ENCODE measurements at places on chromosomes 6 and 20.
A peak's percentile ranks its signal among the peaks of the same experiment; 100 is the strongest.

DNA sequence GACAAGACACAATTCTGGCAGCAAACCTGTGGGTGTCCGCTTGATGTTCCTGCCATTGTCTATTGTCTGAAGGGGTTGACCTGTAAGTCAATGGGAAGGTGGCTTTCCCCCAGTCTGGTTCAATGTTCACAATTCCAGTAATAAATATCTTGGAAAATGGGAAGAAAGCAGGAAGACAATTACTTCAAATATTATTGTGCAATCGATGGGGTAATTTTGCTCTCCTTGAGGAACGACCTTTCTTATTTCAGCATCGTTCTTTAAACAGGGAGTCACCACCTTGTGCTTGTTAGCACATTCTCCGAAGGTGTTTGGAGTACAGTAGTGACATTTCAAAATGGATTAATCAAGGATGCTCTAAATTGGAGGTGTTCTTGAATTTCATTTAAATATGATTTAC, 136.9 kb downstream of the BTBD3 start:
- no peak for DNase-seq

- no peak for DNase-seq
These were observed 443.0 kb downstream of the PKHD1 start for GRCh38 chr6:51644426-51644825.

- no peak for DNase-seq
These were observed 1.9 kb downstream of the ID1 start for GRCh38 chr20:31606804-31607639.

DNA sequence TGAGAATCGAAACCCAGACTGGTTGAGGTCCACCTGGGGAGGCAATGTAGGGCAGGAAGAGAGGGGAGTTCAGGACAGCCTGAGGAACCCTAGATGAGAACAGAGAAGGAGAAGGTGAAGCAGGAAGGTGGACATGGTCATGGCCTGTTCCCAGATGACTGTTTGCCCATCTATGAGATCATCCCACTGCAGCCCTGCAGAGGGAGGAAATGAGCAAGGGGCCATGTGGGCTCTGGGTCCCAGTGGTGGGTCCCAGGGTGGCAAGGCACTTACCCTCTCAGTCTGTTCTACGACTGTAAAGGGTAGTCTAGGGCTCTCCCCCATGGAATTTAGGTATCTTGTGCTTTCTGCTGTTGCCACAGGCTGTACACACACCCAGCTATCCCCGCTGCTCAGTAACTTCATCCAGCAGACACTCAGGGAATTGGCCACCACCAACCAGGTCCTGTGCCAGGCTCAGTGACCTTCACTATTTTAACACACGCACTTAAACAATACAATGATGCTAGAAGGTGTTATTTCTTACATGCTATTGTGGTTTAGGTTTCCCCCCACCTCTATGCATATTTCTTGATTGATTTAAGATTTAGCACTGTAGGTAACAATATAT, 89.8 kb downstream of the TOX2 start:
- no peak for DNase-seq

GRCh38 chr6:4661391-4661790, 114.8 kb upstream of the CDYL start:
- no peak for DNase-seq

DNA sequence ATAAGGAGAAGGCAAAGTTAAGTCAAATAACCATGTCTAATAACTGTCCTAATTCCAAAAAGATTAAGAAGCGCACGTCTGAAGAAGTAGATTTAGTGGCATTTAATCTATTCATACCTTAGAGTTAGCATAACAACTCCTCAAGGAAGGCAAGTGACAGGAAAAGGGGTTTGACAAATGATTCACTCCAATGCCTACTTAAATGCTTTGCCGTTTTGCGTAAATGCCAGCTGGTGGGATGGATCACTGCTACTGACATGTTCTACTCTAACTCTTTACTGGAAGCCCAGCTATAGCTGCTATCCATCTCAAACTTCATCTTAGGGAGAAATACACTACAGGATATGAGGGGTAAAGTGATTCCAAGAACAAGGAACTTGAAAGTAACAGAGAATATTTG, 347.3 kb upstream of the RUNX2 start:
- DNase-seq, result no peak

DNA sequence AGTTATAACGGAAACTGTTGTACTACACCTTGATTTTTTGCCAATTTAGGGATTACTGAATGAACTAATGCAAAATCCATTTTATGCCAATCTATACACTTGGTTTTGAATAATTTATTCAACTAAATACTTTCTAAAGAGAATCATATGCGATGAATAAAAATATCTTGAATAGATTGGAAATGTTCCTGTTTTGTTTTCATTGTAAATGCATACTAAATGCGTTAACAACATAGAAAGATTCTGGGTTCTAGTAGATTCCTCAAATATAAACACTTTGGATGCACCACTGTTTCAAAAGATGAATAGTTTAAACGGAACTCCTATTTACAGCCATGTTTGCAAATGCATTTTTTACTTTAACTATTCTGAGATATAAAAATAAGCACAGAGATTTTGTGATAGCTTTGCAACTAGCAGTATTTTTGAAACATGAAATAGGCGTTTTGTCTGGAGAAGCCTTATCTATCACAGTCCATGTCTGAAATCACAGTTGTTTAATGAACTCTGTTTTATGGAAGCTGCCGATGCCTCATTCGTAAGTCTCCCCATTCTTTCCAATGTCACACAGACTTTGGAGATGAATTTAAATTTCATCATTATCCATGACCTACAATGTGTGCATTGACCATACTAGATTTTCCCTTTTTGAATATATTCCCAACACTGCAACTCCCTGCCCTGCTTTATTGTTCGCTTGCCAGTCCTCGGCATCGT, 277.7 kb upstream of the QKI start:
- DNase-seq, result no peak

DNA sequence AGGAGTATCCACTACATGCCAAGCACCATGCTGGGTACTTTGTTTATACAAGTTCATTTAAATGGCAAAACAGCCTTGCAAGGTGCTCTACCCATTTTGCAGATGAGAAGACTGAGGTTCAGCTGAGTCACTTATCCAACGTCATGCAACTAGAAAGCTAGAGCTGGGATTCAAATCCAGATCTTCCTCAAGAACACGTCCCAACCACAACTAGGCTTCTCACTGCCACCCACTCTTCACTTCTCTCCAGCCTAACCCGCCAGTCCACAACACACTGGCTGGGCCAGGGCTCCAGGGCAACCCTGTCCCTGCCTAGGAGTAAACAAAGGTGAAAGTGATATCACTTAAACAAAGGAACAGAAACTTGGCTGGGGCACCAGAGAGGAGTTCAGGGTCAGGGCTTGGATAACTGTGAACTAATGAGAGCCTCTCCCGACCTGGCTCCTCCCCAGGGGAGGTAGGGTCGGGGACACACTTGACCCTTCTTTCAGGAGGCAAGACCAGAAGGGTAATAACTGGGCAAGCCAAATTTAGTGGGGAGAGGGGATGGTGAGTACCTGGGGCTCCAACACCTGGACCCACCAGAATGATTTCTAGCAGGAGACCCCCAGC, 7.9 kb downstream of the SDC4 start:
- no peak for DNase-seq

DNA sequence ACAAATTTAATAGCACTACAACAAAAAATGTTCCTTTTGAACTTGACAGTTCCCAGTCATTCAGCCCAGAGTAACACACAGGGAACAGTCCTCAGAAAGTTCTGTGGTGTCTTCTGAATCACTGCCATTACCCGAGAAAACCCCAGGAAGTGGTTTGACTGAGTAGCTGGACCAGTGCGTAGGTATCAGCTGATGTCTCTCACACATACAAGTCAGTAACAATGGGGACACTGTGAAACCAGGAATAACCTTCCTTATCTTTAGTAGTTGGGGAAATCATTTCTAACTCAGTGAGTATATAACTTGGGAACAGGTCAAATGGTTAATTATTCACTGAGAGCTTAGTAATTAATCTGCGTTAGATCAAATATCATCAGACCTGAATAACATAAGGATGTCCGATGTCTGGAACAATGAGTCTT, 73.1 kb downstream of the HIVEP2 start:
- peak; percentile 26 for DNase-seq

DNA sequence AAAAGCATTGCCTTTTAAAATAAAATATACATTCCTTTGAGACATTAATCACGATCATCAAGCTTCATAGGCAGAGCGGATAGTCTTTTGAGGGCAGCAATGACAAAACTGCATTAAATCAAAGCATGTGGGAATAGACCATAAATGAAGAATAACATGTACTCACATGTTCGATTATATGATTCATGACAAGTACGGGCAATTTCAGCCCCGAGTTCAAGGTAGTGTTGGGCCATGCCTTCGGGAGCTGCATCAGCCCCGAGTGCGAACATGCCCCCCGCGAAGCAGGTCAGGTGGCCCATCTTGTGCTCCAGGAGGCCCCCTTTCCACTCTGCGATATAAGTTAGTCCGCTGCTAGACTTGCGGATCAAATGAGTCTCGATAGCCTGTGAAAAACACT, 111.0 kb upstream of the FAM184A start:
- no peak for DNase-seq

- no peak for DNase-seq
These were observed 10.6 kb downstream of the TFEB start for GRCh38 chr6:41724586-41725501.

- peak; percentile 67 for DNase-seq
These were observed 687 bp downstream of the SLC35A1 start for GRCh38 chr6:87473419-87473903.

- no peak for DNase-seq
These were observed 324.7 kb downstream of the SYNE1 start for GRCh38 chr6:152312434-152312833.

DNA sequence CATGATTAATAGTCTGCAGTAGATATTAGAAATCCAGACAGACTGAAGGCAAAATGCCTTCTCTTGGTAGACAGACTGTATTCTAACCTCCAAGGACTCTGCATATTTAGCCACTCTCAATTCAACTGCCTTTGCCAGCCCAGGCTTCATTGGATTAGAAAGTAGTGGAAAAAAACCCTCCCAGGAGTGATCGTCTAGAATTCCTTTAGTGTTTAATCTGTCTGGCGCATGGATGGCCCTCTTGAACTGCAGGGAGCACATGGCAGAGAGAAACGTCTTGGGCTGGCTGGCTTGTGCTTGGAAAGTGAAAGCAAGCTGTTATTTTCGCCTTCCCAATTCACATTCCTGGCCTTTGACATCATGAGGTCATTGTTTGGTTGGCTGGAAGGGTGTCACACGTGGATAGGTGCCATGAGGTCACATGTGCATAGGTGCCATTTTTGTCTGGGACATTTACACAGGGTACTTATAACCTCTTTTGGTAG, 30.9 kb upstream of the NEDD9 start:
- peak; percentile 13 for DNase-seq

- no peak for DNase-seq
These were observed 378.0 kb upstream of the FLRT3 start for GRCh38 chr20:14715400-14715799.

DNA sequence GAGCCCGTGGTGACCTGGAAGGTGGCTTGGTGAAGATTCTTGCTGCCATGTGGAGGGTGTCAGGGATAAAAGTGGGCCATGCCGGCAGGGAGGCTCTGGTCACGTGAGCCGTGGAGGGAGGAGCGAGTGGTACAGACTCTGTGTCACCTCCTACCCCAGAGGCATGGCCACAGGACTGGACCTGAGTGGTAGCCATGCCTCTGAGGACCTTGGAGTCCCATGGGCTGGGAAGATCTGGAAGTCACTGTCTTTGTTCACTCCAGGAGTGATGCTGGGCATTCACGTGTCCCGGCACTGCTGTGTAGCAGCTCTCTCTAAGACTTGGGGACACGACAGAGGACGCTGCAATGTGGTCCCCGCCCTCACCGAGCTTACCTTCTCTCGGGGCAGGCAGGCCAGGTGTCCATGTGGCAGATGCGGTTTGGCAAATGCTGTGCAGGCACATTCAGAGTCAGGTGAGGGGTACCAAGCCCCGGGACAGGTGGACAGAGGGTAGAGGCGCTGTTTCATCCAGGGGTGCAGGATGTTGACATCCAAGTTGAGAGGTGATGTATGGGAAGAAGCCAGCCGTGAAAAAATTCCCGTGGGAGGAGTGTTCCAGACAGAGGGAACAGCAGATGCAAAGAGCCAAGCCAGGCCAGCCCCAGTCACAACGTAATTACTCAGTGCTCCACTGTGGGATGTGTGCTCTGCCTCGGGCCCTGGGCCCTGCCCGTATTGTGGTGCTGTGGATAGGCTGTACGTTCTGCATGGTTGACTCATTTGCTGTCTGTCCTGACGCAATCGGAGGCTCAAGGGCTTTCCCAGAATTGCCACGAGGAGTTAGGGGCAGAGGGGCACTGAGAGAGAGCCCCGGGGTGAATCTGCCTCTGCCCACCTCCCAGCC, 307.8 kb downstream of the TAF4 start:
- DNase-seq, result no peak

DNA sequence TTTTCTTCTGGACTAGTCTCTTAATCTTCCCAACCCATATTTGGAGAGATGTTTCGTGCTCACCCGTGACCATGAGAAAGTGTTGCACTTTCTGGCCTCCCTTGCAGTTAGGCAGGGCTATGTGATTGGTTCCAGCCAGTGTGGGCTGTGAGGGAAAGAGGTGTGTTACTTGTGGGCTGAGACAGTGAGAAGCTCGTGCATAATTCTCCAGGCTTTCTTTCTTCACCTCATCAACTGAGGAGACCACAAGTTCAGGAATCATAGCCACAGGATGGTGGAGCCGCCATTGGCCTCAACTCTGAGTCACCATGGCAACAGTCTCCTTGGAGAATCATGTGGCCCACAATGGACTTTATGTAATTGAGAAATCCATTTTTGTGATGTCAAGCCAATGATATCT, 57.5 kb upstream of the FUCA2 start:
- DNase-seq, result no peak

- DNase-seq, result no peak
These were observed 20.4 kb upstream of the MCM3 start for GRCh38 chr6:52304983-52305390.

DNA sequence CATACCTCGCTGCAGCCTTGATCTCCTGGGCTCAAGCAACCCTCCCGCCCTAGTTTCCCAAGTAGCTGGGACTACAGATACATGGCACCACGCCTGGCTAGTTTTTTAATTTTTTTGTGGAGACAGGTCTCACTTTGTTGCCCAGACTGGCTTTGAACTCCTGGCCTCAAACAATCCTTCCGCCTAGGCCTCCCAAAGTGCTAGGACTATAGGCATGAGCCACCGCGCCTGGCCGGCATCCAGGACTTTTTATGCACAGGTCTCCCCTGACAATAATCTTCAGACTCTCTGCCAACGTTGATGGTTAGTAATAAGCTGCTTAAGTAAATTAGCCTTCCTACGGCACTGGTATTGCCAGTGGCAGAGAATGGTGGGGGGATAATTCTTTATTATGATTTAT, 110.5 kb upstream of the MTHFD1L start:
- no peak for DNase-seq

GRCh38 chr20:20843982-20844381, 131.5 kb upstream of the RALGAPA2 start:
- DNase-seq, result no peak

- DNase-seq, result no peak
These were observed 8.5 kb downstream of the EEF1A2 start for GRCh38 chr20:63490416-63490815.

- DNase-seq, result no peak
These were observed 254.2 kb downstream of the ERMARD start for GRCh38 chr6:170005665-170006064.

GRCh38 chr6:14337152-14337551, 219.6 kb downstream of the CD83 start:
- DNase-seq, result no peak

- DNase-seq, result no peak
These were observed 35.4 kb downstream of the FAM229B start for GRCh38 chr6:112122756-112123155.

- no peak for DNase-seq
These were observed 204.5 kb upstream of the TAB2 start for GRCh38 chr6:149112976-149113375.

- no peak for DNase-seq
These were observed 68.5 kb downstream of the MAP3K5 start for GRCh38 chr6:136723780-136724179.
